ENCODE measurements at places on chromosomes 3 and 15.

DNA sequence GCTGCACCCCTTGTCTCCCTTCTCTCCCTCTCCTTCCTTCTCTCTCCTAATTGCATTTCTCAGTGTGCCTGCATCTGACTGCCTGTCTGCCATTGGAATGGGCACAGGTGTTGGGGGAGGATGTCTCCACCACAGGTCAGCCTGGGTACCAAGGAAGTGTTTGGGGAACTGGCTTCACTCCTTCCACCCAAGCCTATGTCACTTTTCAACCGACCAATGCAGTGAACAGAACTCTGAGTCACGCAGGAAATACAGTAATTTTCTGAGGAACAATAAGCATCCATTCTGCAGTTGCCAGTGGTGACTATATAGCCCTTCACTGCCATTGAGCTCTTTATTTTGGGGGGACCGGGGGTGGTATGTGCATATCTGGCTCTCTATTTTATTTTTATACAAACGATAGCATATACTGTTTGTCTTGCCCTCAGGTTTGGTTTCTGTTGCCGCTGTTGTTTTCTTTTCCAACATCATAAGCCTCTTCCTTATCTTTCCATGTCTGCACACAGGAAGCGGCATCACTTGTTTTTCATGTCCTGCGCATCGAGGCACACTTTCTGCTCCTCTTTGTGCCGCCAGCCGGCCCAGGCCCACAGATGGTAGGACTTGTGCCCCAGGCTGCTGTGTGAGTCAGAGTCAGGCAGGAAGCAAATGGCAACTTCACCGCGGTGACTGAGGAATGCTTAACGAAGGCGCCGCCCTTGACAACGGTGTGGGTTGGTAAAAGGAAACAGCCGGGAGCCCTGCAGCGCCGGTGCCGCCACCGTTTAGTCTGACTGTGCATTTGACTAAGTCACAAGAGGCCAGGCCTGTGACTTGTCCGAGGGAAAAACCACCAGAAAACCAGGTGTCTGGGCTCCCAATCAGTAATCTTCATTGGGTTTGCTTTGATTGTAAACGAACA lies 21.1 kb upstream of the CDCP1 start:
- DNase-seq: peak; percentile 89

GRCh38 chr15:66878761-66879160 lies 176.7 kb downstream of the SMAD6 start:
- DNase-seq: no peak

- no peak for DNase-seq
Observed at GRCh38 chr15:38991126-38991525, 426.5 kb upstream of the RASGRP1 start.

GRCh38 chr3:169264711-169265110 lies 398.8 kb downstream of the MECOM start:
- no peak for DNase-seq

GRCh38 chr3:49278548-49278947 lies 1.5 kb upstream of the C3orf62 start:
- DNase-seq: no peak

- no peak for DNase-seq
Observed at GRCh38 chr3:58109752-58110151, 101.0 kb downstream of the DNASE1L3 start.
